Stimulated activated naive CD8-positive, alpha-beta T cell treated with anti-CD3 and anti-CD28 coated beads, Interleukin-15, amount 100 ng/mL, for 72 hours (primary cell): ENCODE measurements at places on chromosomes 2 and 18.
A peak's percentile ranks its signal among the peaks of the same experiment; 100 is the strongest.

DNA sequence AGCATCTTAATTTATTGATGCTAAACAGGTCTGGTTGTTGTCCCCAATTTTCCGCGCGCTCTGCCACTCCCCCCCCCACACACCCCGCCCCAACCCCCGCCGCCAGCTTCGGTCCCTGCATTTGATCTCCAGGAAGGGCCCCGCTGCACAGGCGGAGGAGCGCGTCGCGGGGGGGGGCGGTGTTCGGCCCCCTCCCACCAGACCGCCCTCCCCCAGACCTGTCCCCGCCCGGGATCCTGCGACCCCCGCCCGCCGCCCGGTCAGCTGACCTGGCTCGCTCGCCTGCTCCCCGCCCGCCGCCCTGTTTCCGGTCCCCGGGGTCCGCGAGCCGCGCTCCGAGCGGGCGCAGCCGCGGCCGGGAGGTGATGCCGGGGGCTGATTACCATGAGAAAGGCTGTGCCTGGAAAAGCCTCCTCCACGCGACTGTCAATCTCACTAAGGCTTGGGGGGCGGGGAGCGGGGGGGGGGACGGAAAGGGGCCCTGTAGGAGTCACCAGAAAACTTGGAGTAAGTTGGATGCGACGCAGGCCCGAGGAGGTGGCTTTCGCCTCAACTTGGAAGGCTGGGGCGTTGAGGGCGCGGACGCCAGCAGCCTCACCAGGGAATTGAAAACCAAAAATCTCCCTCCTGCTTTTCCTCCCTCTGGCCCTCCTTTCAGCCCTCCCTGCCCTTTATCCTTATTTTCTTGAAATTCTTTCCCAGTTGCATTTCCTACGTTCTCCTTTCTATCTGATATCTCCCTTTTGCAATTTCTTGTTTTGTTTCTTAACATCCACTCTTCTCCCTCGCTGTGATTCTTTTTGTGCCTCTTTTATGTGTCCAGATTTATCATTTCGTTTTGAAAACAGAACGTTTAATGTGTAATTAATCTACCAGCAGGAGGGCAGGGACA is 4.4 kb upstream of the ZEB2 start:
- no peak for DNase-seq

DNA sequence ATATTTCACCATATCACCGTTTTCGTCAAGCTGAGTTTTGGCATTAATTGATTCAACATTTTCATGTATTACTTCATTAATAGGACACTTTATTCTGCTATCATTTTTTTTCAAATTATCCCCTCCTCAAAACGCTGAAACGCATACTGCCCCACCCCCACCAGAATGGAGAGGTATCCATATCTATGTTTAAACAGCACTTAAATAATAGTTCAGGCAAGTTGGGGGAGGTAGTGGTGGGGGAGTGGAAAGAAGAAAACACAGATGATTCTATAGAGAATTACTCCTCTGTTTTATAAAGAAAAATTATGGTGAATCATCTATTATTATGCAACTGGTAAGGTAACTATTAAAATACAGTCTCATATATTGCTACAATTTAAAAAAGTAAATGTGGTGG is 314.4 kb upstream of the ZEB2 start:
- no peak for DNase-seq

GRCh38 chr2:144539289-144539782 is 19.4 kb upstream of the ZEB2 start:
- DNase-seq, result no peak

DNA sequence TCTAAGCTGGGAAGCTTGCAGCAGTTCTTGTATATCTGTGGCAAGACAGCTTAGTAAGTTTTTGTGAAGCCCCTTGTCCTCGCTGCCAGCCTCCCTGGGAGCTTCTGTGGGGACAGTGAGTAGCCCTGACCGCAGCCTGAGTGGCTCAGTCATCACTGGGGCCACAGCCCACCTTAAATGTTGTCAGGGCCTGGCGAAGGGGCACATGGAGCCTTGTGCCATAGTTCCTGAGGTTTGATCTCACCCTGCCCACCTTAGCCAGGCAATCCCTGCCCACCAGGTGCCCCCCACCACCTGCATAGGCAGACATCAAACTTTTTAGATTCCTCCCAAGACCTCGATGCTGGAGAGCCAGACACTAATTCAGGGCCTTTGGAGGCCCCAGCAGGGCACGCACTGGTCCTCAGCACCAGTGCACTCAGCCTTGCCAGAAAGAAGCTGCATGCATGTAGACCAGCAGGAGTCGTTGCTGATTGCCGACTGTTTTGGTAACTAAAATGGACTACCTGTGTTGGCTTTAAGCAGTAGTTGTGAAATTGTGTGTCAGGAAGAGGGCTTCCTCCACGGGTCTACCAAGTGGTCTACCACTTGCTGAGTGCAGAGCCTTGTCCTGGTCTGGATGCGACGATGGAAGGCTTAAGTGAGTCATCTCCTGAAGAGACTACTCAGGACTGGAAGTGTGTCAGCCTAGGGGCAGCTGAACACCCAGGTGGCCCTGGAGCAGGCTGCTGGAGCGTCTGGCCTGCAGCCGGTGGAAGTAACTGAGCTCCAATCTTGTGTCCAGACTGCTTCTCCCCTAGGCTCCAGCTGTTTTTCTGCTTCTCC is 233.1 kb downstream of the SEPTIN10 start:
- peak; percentile 4 for DNase-seq

DNA sequence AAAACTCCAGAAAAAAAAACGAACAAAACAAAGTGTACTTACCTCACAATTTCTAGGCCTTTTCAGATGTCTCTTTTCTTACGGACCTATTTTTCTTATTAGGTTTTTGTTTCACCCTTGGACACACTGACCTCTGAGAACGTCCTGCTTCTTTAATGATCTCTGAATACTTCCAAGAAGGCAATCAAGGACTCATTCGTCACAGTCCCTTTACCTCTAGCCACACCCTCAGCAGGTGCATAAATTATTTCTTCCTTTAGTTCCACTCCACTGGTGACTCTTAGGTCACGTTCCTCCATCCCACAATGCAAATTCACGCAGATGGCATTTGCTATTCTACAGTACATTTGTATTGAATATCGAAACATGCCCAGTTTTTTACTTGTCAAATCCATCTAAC is 21.9 kb downstream of the PELI1 start:
- DNase-seq, result no peak

DNA sequence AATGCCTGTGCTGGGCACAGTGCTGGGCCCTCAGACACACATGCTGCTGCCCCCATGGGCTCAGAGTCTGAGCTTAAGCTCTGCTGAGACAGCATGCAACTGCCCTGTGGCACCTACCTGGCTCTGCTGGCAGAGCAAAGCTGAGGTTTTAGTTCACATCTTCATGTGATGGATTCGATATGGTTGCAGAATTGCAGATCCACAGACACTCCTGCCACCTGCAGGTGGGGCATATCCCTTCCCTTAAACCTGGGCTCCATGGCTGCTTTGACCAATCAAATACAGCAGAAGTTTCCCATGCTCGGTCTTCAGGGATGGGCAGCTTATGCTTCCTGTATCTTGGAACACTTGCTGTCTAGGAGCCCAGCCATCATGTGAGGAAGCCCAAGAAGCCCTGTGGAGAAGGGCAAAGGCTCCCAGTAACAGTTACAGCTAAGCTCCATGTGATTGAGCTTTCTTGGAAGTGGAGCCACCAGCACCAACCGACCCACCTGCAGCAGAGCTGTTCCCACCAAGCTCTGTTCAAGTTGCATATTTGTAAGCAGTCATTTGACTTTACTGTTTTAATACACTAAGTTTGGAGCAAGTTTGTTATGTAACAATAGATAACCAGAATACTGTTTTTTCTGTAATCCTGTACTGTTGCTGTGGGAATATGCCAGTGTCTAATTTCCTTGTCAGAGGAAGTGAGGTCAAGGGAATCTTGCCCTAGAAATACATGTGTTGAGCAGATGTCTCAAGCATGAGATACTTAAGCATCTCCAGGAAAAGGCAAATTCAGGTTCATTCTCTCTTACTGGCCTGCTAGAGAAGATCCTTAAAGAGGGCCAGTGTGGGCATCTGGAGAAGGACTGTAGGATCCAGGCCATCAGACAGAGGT is 79.3 kb downstream of the SH3RF3 start:
- no peak for DNase-seq
